Retina (tissue), 1 donor: ENCODE measurements at places on chromosomes 13 and 19.

- DNase-seq, result peak; percentile 47
These were observed 5.2 kb upstream of the ATP1A3 start for GRCh38 chr19:41999071-41999877.

DNA sequence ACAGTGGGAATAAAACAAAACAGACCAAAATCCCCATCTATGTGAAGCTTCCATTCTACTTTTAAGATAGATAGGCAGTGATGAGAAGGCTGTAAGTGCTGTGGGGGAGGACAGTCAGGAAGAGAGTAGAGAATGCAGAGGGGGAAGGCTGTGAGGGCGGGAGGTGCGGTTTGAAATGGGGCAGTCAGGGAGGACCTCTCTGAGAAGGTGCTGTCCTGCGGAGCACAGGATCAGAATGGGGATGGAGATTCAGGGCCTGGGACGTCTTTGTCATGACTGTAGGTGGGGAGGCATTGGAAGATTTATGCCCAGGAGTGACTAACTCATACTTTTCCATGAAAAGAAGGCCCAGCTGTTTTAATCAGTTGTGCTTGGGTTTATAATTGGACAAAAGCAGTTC lies 3.9 kb upstream of the GPR183 start:
- no peak for DNase-seq

DNA sequence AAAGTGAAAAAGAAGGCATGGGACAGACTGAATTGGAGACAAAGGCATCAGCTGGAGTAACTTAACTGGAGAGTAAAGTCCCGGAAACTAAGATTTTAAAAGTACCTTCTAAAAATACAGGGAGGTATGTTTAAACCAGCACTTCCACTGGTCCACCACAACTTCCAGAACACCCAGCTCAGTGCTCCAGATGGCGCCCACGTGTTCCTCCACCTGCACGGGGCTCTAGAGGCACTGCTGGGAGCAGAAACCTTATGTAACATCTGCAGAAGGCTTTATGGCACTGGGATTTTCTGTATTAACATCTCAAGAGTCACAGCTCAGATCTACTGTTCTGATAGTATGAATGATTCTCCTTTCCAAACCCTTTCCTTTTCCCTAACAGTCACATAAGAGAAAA lies 252.1 kb downstream of the DCLK1 start:
- no peak for DNase-seq

DNA sequence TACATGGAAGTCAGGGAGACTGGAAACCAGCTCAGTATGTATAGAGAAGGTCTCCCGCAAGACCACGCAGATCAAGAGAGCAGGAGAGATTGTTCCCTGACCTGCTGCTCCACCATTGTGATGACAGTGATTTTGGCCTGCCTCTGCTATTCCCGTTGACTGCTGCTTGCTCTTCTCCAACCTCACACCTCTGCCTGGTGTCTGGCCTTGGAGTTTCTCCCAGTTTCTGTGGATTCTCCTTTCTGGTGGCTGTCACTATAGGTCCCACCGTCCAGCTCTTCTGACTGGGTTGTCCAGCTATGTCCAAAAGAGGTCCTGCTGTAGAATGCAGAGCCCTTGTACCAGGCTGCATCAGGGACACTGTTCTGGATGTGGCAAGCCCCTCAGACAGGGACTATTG lies 171.7 kb downstream of the DNAJC15 start:
- no peak for DNase-seq

GRCh38 chr13:50241479-50241878 lies 226.2 kb downstream of the KCNRG start:
- no peak for DNase-seq

DNA sequence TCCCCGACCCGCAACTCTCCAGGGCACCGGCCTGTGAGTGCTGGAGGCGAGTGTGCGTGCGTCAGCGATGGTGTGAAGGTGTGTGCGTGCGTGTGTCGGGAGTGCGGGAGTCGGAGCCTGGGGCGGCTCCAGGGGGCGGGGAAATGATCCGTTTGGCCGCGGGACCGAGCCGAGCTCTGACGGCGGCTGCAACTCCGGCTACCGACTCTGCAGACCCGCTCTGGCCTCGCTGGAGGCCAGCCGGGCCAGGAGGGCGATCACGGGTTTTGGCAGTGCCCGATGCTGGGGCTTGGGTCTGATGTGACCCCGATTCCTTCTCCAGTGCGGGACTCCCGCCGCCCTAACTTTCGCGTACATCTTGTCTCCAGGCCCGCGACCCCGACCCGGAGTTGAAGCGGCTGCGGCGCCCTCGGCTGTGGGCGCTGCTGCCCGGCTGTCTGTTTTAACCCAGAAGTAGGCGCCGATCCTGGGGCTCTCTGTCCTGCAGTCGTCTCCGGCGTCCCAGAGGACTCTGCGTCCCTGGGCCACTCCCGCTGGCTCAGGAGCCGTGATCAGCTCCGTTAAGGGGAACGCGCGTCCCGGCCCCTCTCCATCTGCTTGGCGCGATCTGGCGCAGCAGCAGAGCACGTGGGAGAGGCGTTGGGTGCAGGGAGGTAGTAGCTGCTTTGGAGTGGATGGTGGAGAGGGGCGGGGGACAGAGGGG lies 1.2 kb downstream of the CHST8 start:
- DNase-seq, result peak; percentile 74

DNA sequence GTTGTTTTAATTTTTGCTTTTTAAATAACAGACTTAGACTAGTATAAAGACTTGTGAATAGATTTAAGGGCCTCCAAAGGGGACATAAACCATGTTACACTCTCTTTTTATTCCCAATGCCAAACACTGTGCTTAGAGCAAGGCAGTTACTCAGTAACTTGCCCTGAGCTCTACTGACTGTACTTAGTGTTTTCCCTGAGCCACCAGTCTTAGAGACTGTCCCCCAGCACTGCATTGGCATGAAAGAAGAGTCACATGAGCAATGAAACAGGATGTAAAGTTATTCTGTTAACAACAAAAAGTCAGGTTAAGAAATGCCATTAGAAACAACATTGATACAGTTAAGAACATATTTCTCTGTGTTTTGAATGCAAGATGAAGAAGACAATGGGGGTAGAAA lies 187.9 kb downstream of the TBC1D4 start:
- no peak for DNase-seq
